Testis (tissue), 5 donors: ENCODE measurements at places on chromosomes 1 and 21. TPM values are rescaled to one million over a fixed set of nuclear protein-coding genes. Genes with fewer than 3 reads are reported as not detected.

Gene TIAM1
- polyA plus RNA-seq, result 21.3 TPM

DNA sequence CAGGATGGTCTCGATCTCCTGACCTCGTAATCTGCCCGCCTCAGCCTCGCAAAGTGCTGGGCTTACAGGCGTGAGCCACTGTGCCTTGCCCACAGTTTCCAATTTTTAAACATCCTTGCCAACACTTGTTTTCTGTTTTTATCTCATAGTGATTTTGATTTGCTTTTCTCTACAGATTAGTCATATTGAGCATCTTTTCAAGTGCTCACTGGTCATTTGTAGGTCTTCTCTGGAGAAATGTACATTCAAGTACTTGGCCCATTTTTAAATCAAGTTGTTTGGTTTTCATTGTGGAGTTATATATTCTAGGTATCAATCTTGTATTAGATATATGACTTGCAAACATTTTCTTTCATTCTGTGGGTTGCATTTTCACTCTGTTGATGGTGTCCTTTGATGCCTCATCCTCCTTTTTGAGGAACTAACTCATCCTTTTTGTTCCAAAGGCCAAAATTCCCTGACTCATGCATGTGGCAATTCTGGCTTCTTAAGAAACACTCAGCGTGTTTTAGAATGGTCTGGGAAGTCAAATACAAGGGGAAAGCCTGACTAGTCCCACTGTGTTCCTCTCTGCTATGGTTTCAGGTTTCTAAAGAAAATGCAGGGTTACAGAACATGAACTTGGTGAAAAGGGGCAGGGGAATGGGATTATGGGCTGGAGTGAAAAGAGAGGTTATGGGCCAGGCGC, 37.3 kb downstream of the PTAFR start:
- no peak for DNase-seq

GRCh38 chr1:29426701-29427279, 190.5 kb downstream of the PTPRU start:
- DNase-seq, result no peak

- no peak for DNase-seq
Measured at GRCh38 chr1:11793819-11794218, 11.9 kb downstream of the MTHFR start.

DNA sequence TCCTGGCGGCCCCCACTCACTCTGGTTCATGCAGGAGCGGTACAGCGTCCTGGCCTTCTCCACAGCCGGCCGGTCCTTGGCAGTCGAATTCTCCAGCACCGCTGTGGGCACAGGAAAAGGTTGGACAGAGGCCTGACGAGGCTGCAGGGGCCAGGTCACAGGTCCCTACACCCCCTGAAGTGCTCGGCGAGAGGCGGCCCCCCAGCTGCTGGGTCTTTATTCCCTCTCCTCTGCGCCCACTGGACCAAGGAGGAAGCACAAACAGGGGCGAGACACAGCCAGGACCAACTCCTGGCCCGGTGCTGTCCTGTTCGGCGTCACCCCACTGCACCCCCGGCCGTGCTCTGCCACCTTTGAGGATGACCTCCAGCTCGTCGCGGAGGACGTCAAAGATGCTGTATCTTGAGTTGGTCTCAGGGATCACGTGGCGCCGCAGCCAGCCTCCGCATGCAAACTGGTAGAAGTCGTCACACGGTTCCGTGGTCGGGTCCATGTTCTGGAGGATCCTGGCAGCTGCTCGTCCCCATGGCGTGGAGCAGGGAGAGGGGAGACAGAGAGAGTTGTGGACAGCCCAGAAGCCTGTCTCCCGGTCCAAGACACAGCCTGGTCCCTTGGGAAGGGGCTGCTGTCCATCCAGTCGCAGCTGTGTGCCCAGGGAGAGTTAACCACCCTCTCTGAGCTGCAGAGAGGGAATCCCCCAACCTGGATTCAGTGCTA, 22.9 kb downstream of the PRXL2B start:
- peak; percentile 9 for DNase-seq

DNA sequence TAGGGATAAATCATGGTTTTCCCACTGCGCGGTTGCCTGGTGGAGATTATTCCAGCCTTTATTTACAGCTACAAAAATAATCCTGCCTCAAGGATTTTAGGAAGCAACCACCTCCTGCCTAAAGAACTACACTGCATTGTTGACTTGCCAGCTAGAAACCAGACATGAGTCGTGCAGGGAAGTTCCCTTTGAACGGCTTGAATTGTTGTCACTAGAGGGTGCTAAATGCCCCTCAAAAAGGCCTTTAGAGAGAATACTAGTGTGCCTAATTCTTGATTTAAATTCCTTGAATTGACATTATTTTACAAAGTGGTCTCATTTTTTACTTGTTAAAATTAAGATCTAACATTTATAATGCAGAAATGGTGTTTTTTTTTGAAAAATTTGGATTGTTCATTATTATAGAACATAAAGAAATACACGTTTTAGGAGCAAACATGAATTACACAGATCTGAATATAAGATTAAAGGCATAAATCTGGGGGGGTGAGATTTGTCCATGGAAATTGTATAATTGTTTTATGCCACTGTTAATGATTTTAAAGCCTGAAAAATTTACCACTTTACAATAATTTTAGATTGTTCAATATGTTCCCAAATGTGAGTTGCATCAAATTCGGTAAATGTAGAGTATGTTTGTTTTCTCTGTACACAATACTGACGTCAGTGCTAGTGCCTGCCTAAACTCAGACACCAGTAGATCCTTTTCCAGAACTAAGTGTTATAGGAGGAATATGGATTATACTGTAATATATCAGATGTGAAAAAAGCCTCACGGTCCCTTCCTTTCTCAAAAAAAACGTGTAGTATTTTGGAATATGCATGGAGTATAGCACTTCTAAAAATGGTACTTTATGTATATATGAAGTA, 7.6 kb upstream of the ERG start:
- DNase-seq, result peak; percentile 42

- DNase-seq, result no peak
Measured at GRCh38 chr1:147565189-147565980, 24.1 kb downstream of the BCL9 start.

- no peak for DNase-seq
Measured at GRCh38 chr1:101652484-101652883, 344.2 kb downstream of the OLFM3 start.
